T47D (cell line): ENCODE measurements at places on chromosomes 11 and 22.

- DNase-seq = no peak
Observed at GRCh38 chr22:22968366-22968765, 80.8 kb downstream of the IGLL5 start.

DNA sequence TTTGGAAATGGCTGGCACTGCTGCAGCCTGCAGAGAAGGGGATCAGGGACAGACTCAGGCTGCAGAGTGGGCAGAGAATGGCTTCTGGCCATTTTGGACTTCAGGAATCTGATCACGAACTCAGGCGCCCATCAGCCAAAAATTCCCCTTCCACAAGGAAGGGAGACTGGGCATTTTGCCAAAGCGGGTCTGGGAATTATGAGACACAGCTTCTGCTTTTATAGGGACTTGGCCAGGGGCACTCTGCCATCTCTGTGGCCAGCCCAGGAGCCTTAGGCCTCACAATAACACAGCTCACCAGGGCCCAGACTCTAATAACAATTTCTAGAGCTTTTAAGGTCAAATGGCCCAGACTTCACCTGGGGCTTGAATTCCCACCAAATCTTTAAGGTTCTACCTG is 74.7 kb downstream of the CHST1 start:
- DNase-seq = no peak

- no peak for DNase-seq
Observed at GRCh38 chr11:46840116-46840515, 6.0 kb downstream of the CKAP5 start.

DNA sequence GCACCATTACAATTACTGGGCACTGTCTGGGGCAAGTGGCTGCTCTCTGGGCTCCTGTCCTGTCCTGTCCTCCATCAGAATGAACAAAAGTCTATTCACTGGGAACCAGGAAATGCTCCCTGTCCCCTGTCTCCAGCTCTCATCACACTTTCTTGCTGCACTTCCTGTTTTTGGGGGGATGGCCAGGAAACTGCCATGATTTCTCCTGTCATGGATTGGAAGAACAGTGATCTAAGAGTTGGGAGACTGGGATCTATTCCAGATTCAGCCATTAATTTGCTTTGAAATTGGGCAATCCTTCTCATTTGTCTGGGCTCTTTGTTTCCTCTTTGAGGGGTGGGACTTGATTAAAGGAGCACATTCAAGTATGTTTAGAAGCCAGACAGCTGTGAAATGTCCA is 61.4 kb upstream of the KIRREL3 start:
- no peak for DNase-seq

DNA sequence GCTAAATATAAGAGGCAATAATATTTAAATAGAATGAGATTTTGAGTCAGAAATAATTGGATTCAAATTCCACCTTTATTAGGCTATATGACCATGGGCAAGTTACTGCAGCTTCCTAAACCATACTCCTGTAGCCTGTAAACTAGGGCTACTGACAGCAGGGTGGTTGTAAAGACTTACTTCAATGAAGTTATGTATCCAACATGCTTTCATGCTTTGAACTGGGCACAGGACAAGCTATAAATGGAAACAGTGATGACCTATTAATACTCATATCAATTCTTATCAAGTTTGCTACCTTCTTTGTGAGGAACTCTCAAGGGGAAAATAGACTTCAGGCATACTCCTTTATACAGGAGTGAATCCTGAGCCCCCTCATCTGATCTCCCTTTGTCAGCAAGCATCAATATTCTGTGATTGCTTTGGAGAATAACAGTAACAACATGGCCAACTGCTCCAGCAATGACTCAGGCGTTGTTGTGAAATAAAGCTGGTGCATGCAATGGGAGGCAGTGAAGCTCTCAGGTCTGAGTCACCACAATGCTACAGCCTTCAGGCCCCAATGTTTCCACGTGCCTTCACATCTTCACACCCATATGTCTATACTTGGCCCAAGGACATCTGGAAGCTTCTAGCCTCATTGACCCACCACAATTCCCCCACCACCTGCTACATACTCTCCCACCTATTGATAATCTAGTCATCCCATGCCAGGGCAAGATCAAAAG is 102.5 kb downstream of the KCNA4 start:
- no peak for DNase-seq
